NCI-H526 treated with DMSO at 0.1 percent for 48 hours (cell line): ENCODE measurements at places on chromosomes 3 and 15.
A peak's percentile ranks its signal among the peaks of the same experiment; 100 is the strongest.

DNA sequence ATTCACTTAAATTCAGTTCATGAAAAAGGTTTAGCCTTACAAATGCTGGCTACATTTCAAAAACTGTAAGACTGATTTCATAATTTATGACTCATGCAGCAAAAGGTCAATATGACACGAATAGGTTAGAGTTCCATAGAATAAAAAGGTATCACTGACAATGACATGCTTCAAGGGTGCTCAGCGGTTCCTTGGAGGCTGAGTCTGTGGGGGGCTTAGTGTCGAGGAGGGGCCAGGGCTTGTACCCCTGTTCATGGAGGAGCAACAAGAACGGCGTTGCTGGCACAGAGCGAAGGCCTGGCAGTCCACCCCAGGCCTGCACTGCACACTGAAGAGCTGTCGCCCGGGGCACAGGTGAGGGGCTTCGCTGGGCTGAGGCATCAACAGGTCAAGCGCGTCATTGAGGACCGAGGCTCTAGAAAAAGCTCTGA lies 174.2 kb downstream of the NR1D2 start:
- DNase-seq, result no peak

- DNase-seq, result peak; percentile 71
Measured at GRCh38 chr3:54424292-54424691, 301.9 kb downstream of the CACNA2D3 start.

DNA sequence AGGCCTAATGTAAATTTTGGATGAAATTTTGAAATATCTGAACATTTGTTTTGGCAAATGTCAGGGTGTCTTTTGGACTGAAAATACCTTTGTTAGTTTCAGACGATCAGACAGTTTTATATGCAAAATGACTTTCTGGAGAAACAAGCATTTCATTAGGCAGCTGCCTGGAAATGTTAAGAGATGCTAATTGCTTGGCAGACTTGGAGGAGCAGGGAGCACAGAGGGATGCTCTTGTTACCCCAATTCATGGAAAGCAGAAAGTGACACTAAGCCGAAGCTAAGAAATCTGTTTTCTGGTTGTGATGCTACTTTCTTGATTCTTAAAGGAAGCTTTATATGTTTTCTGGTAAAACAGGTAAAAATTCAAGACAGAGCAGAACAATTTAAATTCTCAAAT lies 204.3 kb upstream of the GBE1 start:
- DNase-seq, result no peak

DNA sequence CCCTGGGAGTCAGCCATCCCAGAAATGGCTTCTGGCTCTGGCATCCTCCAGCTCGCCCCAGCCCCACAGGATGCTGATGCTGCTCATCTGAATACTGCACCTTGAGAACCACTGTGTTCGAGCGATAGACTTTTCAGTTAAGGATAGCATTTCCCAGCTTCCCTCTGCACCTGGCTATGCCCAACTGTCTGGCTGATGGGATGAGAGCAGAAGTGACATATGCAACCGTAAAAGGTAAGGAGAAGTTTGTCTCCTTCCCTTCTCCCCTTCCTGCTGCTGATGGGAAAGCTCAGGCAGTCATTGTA lies 9.7 kb upstream of the HHATL start:
- DNase-seq, result no peak
